Ascending aorta (tissue), 2 donors: ENCODE measurements at places on chromosomes 16 and 17.

- H3K36me3 ChIP-seq = peaks cover 59% of the 10 kb centered on the region
- no peak for DNase-seq
- H3K4me3 ChIP-seq = no peak overlapping the region
- no peaks in the 10 kb centered on the region for H3K27me3 ChIP-seq
- no peaks in the 10 kb centered on the region for H3K4me1 ChIP-seq
These were observed 25.4 kb upstream of the ITGB4 start for GRCh38 chr17:75695830-75696271.

GRCh38 chr17:40678902-40679522 is 14.0 kb upstream of the KRT222 start:
- no peaks in the 10 kb centered on the region for H3K4me1 ChIP-seq
- H3K27me3 ChIP-seq = no peaks in the 10 kb centered on the region
- H3K4me3 ChIP-seq = no peak overlapping the region

DNA sequence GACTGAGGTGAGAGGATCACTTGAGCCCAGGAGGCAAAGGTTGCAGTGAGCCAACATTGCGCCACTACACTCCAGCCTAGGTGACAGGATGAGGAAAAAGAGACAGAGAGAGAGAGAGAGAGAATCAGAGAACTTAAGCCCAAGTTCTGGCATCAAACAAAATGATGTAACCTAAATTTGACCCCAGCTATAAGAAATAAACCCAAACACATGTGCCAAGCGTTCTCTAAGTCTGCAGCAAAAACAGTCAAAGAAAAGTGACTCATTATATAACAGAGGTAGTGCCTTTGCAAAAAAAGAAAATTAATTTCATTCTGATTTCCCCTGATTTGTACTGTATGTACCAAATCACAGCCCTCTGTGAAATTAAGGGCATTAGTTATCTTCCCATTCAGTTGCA is 89.5 kb downstream of the CDH11 start:
- H3K4me3 ChIP-seq = no peak overlapping the region
- H3K36me3 ChIP-seq = no peaks in the 10 kb centered on the region
- no peaks in the 10 kb centered on the region for H3K4me1 ChIP-seq

GRCh38 chr17:1365445-1366039 is 34.5 kb downstream of the YWHAE start:
- no peaks in the 10 kb centered on the region for H3K27me3 ChIP-seq
- peaks cover 12% of the 10 kb centered on the region for H3K4me1 ChIP-seq
- no peak overlapping the region for H3K27ac ChIP-seq
